Naive thymus-derived CD4-positive, alpha-beta T cell (primary cell): ENCODE measurements at places on chromosomes 7 and 10.

- no peak for DNase-seq
Observed at GRCh38 chr10:178208-178607, 43.0 kb downstream of the ZMYND11 start.

GRCh38 chr7:146216396-146217041 lies 99.9 kb downstream of the CNTNAP2 start:
- no peak for DNase-seq

DNA sequence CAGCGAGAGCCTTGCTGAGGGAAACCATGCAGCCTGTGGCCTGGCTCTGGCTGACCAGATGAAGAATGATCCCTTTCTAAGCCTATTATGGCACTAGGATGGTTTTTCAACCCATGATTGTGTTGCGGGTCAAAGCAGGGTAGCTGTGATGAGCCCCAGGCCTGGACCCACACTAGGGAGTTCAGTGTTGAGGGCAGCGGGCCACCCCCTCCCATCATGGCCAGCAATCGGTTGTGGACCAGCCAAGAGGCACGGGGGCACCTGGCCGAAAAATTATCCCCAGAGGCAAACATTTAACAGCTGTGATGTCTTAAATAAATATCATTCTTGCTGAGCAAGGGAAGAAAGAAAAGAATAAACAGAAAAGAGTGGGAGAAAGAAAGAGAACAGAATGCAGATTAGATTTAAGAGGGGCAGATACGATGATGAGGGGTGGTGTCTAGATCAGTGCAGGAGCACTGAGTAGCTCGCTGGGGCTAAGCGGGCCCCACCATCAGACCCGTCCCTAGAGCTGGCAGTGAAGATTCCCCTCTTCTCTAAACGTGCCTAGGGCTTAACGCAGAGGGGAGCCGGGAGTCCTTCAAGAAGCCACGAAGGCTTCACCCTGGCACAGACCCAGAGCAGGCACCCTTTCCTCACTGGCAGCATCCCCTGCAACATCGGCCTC lies 82.7 kb downstream of the SLC37A3 start:
- no peak for DNase-seq

GRCh38 chr10:58543141-58543540 lies 30.5 kb downstream of the BICC1 start:
- DNase-seq = no peak

DNA sequence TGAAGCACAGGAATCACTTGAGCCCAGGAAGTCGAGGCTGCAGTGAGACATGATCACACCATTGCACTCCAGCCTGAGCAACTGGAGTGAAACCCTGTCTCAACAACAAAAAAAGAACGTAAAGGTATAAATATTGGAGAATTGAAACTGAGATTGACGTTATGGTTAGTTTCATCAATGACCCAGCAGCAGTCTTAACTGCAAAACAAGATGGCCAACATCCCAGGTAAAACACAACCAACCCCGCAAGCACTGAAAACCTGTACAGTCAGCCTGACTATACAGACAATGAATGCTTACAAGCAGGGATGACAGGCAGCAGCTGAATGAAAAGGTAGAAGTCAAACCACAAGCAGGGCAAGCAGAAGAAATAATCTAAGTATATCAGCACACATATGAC lies 34.7 kb downstream of the WAPL start:
- no peak for DNase-seq

- DNase-seq = no peak
Observed at GRCh38 chr10:55631071-55631654, 729.9 kb downstream of the ZWINT start.

DNA sequence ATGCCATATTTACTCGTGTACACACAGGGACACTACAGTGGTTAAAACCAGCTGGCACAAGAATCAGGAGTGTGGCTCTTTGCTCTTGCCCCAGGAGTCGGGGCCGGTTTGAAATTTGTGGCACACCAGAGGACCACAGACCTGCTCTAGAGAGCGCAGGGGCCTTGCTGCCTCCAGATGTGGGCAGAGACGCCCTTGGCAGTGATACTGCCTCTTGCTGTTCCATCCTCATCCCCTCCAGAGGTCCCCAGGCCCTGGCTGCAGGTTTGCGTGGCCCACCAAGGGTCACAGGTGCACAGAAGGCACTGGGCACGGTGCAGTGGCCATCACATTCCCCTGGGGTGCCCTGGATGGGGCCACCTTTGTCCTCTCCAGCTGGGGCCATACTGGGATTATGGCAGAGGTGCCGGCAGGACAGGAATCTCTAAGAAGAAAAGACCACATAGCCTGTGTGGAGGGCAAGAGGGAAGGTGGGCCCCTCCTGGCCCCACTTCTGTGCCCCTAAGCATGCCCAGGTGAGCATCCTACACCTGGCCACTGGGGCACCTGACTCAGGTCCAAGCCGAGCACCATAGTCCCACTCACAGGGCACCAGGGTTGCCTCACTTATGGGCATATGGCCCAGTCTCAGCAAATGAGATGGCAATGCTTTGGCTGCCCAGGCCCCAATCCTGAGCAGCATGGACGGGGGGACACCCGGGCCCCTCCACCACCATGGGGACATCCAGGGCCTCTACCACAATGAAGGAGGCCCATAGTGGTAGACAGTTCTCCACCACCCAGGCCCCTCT lies 45.6 kb downstream of the FOXL3 start:
- no peak for DNase-seq

DNA sequence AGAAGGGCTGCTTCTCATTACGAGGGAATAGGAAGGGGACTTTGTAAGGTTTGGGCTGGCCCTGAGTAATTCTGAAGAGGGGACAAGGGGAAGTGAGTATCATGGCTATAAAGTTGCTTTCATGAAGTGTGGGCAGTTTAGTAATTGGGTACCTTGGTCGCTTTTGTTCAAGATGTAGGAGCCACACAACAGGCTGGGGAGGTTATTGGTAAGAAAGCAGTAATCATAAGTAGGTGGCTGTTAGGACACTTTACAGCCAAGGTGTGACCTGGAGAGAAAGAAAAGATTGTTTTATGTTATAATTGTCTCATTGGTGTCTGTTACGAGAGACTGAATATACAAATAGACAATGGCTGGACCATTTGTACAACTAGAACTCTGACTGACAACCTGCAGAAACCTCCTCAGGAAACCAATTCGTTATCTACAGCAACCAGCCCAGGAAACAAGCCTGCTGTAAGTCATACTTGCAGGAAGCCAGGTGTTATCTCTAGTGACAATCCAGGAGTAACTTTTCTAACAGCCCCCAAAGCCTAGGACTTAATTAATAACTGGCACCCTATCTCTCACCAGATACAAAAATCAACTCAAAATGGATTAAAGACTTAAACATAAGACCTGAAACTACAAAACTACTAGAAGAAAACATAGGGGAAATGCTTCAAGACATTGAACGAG lies 5.0 kb upstream of the CCM2 start:
- no peak for DNase-seq

DNA sequence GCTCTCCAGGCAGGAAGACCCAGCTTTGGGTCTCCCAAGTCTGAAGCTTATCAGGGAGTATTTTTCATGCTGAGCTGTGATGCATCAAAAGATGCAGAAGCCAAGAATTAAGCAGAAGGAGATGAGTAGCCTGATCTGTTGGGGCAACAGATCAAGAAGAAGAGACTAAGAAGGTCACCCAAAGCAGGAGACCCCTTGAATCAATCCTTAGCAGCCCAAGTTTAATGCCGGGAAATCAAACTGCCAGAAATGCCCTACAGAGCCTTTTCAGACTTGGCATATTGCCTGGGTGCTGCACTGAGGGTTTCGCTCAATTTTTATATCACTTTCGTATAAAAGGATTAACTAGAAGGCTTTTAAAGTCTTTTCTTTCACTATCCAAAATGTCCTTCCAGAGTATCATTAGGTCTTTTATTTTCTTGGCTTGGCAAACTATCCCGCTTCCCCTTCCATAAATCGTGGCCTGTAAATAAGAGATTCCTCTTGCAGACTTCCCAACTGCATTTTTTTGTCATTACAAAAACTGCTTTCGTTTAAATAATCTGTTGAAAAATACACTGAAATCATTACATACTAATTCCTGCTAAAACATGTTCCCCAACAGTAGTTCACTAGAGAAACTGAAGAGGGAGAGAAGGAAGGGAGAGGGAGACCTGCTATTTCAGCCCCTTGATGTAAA lies 49.0 kb upstream of the STK17A start:
- no peak for DNase-seq

GRCh38 chr7:3754493-3755341 lies 453.7 kb downstream of the SDK1 start:
- DNase-seq = no peak

DNA sequence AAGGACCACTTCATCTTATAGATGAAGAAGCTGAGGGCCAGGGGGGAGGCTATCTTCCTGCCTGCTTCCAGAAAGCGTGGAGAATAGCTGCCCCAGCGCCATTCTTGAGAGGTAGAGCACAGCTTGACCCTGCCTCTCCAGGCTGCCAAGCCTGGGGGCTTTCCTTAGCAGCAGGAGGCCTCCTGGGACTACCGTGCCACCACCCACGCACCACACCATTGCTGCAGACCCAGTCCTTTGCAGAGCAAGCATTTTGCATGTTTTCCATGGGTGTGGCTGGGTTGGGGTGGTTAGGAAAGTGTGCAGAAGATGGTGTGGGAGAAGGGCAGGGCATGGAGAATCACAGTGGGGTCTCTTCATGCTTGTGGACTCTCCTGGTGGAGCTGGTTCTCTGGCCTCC lies 64.9 kb downstream of the TBXAS1 start:
- no peak for DNase-seq

GRCh38 chr7:78465894-78466293 lies 667.3 kb downstream of the PHTF2 start:
- DNase-seq = no peak

DNA sequence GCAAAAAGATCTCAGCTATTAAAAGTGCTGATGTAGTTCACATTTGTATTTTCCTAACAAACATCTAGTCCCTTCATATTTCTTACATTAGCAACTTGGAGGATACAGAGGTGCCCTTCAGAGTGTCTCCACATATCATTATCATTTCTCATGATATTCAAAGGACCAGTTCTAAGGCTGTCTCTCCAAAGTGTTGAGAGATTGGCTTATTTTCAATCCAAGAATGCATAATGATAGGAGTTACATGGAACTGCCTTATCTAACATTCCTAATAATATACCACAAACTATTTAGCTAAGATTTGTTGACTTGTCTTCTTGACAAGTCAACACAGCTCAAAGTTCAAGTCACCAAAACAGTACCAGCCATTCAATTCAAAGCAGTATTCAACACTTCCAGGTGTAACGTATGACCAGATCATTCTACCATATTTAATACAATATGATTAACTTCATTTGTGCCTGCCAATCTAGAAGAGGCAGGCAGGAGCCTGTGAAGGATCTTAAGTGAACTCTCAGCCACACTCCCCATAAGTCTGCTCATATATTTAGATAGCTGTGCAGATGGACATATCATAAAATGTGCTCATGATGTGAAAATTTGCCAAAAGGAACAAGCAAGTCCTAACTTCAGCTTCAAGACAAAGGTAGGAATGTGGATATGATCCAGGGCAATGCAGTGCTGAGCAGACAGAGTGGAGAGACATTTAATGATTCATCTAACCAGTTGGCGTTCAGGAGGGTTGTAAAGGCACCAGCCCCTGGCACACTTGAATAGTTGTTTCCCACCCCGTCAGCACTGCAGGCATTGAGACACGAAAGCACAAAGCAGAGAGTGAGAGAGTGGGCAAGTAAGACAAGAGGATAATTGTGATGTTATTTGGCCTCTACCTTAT lies 108.3 kb downstream of the MTERF1 start:
- no peak for DNase-seq

GRCh38 chr7:42143711-42144600 lies 93.1 kb downstream of the GLI3 start:
- DNase-seq = no peak

DNA sequence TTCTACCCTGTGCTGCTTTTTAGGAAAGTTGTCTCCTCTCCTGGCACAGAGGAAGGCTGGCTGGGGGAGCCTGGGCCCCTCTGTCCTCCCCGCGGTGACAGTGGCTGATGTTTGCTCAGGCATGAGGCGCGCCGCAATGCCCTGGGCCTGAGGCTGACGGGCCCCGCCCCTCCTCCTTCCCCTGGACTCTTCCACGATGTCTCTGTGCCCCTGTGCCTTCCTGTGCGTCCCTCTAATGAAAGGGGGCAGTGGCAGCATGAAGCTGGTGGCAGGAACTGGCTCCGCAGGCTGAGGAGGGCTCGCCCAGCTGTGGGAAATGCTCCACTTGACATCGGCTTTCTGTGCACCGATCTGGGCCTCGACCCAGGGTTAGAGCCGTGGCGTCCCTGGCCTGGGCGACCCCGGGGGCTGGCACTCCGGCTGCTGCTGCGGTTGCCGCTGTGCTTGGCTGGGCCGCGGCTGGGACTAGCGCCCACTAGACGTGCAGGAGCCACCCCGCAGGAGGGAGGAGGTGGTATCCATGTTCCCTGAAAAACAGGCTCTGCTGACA lies 67.9 kb downstream of the ZNF680 start:
- no peak for DNase-seq

- DNase-seq = no peak
Observed at GRCh38 chr7:405489-406211, 114.0 kb downstream of the PDGFA start.

GRCh38 chr10:58201704-58202103 lies 66.0 kb downstream of the IPMK start:
- no peak for DNase-seq

- no peak for DNase-seq
Observed at GRCh38 chr10:100374200-100374655, 27.2 kb downstream of the SCD start.

- DNase-seq = no peak
Observed at GRCh38 chr10:29131952-29132547, 156.8 kb upstream of the LYZL1 start.

GRCh38 chr10:10460451-10460850 lies 557.2 kb upstream of the CELF2 start:
- no peak for DNase-seq

GRCh38 chr10:96292971-96293920 lies 11.0 kb upstream of the DNTT start:
- peak; percentile 40 for DNase-seq

GRCh38 chr10:110446954-110447608 lies 50.6 kb upstream of the DUSP5 start:
- DNase-seq = no peak

DNA sequence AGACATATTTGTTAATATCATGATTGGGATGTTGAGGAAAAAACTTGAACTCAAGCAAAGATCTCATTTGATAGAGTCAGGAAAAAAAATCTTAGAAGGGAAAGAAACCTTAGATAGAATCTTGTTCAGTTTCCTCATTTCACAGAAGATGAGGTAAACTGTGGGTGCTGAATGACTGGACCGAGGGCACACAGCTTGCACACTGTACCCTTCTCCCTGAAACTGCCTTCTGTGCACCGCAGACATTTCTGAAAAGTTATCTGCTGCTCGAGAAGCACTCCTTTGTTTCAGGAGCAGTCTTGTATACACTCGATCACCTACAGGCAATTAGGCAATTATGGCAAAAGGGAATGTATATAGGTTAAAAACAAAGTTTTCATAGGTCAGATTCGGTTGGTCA lies 167.4 kb downstream of the SKAP2 start:
- no peak for DNase-seq

GRCh38 chr7:105439174-105439893 lies 50.6 kb upstream of the SRPK2 start:
- no peak for DNase-seq
